Esophagus squamous epithelium (tissue), 5 donors: ENCODE measurements at places on chromosomes 1 and 21. TPM values are rescaled to one million over a fixed set of nuclear protein-coding genes. Genes with fewer than 3 reads are reported as not detected.

Gene OVAAL
- not detected for total RNA-seq

Gene LCE2C
- not detected for total RNA-seq

Gene KIF14
- total RNA-seq = 1.9 TPM

Gene LAMC2
- total RNA-seq = 15.7 TPM

Gene MRPS15
- 49.1 TPM for total RNA-seq

Gene NR1I3
- not detected for total RNA-seq

DNA sequence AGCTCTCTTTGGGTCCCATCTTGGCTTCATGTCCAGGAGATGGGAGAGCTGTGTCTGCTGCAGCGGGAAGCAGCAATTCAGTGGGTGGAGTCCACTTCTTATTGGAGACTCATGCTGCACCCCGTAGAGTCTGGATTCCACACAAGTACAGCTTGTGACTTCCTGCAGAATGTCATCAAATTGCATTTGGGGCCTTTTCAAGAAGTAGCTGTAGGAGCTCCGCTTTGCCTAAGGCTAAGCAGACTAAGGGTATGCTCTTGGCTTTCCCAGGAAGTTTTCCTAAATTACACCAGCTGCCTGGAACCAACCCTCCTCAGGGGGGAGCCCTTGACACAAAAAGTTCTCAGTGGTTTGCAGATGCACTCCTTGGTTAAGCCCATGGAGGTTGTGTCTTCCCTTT is 5.7 kb upstream of the MOB3C start:
- no peak overlapping the region for H3K27ac ChIP-seq
- no peak for DNase-seq
- no peak overlapping the region for H3K4me3 ChIP-seq
- no peaks in the 10 kb centered on the region for H3K36me3 ChIP-seq
- H3K4me1 ChIP-seq = peaks cover 1% of the 10 kb centered on the region
- no peaks in the 10 kb centered on the region for H3K27me3 ChIP-seq

GRCh38 chr1:247614625-247615024 is 9.2 kb downstream of the OR2G3 start:
- no peak overlapping the region for H3K27ac ChIP-seq
- DNase-seq = no peak
- no peaks in the 10 kb centered on the region for H3K27me3 ChIP-seq

- no peaks in the 10 kb centered on the region for H3K4me1 ChIP-seq
- no peaks in the 10 kb centered on the region for H3K27me3 ChIP-seq
- no peak overlapping the region for H3K4me3 ChIP-seq
- no peak overlapping the region for H3K27ac ChIP-seq
- DNase-seq = no peak
- H3K36me3 ChIP-seq = no peaks in the 10 kb centered on the region
These were observed 492.4 kb upstream of the NFIA start for GRCh38 chr1:60589916-60590315.

- peak overlapping the region; percentile 66 for H3K4me3 ChIP-seq
- H3K27me3 ChIP-seq = no peaks in the 10 kb centered on the region
- H3K27ac ChIP-seq = peak overlapping the region; percentile 91
These were observed 3.6 kb downstream of the SKI start for GRCh38 chr1:2231532-2232254.

GRCh38 chr1:34292472-34292871 is 115.8 kb downstream of the C1orf94 start:
- H3K27ac ChIP-seq = no peak overlapping the region
- no peak for DNase-seq
- H3K36me3 ChIP-seq = no peaks in the 10 kb centered on the region
- no peaks in the 10 kb centered on the region for H3K4me1 ChIP-seq
- no peak overlapping the region for H3K4me3 ChIP-seq

- H3K4me1 ChIP-seq = no peaks in the 10 kb centered on the region
- DNase-seq = no peak
- H3K27ac ChIP-seq = no peak overlapping the region
- no peaks in the 10 kb centered on the region for H3K36me3 ChIP-seq
These were observed 3.7 kb downstream of the HSD11B1 start for GRCh38 chr1:209708297-209708696.

GRCh38 chr1:239128541-239128940 is 257.8 kb upstream of the CHRM3 start:
- H3K27ac ChIP-seq = no peak overlapping the region
- no peaks in the 10 kb centered on the region for H3K27me3 ChIP-seq
- H3K4me1 ChIP-seq = no peaks in the 10 kb centered on the region
- H3K4me3 ChIP-seq = no peak overlapping the region
- no peaks in the 10 kb centered on the region for H3K36me3 ChIP-seq

- no peak for DNase-seq
- H3K27me3 ChIP-seq = no peaks in the 10 kb centered on the region
- no peak overlapping the region for H3K4me3 ChIP-seq
- no peak overlapping the region for H3K27ac ChIP-seq
- H3K4me1 ChIP-seq = peaks cover 4% of the 10 kb centered on the region
These were observed 14.0 kb downstream of the PRDM15 start for GRCh38 chr21:41865002-41865777.

- no peaks in the 10 kb centered on the region for H3K27me3 ChIP-seq
- H3K4me3 ChIP-seq = no peak overlapping the region
These were observed 32.8 kb upstream of the KCNJ15 start for GRCh38 chr21:38223893-38224540.

GRCh38 chr1:165416876-165417275 is 28.1 kb downstream of the RXRG start:
- H3K27ac ChIP-seq = no peak overlapping the region
- no peak for DNase-seq
- H3K4me1 ChIP-seq = no peaks in the 10 kb centered on the region
- H3K36me3 ChIP-seq = no peaks in the 10 kb centered on the region

DNA sequence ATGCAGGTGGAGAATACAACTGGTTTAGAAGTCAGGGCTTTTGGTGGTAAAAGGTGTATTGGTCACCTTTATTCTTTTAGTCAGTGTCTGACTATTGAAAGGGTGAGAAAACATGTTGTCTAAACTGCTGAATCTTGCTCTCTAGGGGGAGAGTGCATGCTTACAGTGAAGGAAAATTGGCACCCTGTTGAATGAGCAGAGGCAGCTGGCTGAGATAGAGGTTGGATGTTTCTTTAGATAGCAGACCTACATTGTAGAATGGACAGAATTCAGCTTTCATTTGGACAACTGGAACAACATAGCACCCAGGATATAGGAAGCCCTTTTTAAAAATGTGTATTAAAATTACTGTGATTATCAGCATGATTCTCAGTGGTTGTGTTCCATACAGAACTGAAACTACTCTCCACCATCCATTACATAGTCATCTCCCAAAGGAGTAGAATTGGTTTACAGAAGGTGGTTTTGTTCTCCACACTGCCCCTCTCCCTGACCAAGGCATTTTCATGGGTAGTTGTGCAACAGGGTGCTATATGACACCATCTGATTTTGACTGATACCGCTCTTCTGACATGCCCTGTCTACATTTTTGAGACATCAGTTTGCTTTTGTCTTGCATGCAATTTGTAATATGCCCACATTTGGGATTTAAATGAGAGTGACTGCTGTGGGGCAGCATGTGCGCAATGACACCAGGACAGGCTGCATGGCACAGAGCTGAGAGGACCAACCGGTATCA is 16.2 kb downstream of the RHOU start:
- H3K4me3 ChIP-seq = no peak overlapping the region
- H3K27me3 ChIP-seq = no peaks in the 10 kb centered on the region
- no peak overlapping the region for H3K27ac ChIP-seq
- DNase-seq = no peak

DNA sequence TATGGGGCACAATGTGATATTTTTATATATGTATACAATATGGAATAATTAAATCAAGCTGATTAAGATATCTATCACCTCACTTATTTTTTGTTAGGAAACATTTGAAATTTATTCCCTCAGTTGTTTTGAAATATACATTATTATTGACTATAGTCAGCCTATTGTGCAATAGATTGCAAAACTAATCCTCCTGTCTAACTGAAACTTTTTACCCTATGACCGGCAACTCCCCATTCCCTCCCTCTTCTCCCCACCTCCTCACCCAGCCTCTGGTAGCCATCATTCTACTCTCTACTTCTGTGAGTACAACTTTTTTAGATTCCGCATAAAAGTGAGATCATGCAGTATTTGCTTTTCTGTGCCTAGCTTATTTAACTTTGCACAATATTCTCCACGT is 117.7 kb upstream of the SGIP1 start:
- H3K27me3 ChIP-seq = no peaks in the 10 kb centered on the region
- no peaks in the 10 kb centered on the region for H3K36me3 ChIP-seq
- H3K4me3 ChIP-seq = no peak overlapping the region
- no peak for DNase-seq

DNA sequence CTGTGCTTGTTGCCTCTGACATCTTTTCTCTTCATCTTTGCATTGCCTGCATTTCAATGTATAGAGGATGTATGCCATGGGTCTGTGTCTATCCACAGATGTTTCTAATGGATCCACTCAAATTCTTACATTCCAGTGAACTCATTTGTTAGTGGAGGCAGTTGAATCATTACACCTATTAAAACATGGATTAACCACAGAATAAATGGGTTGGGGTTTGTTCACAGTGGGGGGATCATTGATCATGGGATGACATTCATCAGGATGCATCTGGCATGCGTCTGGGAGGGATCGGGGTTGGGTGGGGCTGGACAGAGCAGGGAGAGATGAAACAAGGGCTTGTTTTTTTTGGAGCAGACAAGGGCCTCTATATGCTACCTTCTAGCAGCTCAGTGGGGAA is 182.5 kb downstream of the RHOU start:
- H3K4me1 ChIP-seq = no peaks in the 10 kb centered on the region
- no peaks in the 10 kb centered on the region for H3K36me3 ChIP-seq
- no peak overlapping the region for H3K27ac ChIP-seq
- no peaks in the 10 kb centered on the region for H3K27me3 ChIP-seq

DNA sequence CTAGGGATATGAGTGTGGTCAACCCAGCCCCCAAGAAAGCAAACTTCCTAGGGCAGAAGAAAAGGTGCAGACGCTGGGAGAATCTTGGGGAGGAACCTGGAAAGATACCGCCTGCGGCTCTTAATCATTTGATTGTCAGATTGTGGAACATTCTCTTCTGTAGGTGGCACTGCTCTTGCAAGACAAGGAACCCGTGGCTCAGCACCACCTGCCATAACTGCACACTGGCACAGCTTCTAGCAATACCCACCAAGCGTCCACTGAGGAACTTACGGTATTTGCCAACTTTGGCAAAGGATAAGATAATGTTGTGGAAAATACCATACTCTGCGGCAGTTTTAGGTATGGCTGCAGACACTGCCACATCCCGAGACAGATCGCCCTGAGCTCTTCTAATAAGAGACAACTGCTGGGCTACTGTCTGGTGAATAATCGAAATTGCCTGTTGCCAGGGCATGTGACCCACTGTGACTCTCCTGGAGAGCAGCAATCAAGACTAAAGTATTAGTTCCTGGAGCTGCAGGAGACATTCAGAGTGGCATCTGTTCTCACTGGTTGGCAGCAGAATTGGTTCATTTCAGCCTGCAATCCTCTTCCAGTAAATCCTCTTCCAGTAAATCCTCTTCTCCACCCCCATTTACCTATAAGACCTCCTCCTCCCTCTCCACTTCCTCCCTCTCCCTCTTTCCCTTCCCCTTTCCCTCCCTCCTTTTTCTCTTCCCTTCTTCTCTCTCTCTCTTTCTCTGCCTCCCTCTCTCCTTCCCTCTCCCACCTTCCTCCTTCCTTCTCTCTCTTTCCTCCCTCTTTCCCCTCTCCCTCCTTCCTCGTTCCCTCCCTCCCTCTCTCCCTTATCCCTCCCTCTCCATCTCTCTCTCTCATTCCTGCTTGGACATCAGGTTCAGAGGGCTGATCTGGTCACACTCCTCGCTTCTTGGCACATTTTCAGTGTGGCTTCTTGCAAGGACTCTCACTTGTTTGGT is 49.7 kb upstream of the B3GALT5 start:
- no peak overlapping the region for H3K4me3 ChIP-seq
- no peaks in the 10 kb centered on the region for H3K36me3 ChIP-seq
- no peak overlapping the region for H3K27ac ChIP-seq
- no peaks in the 10 kb centered on the region for H3K4me1 ChIP-seq
- DNase-seq = no peak

GRCh38 chr1:61081686-61082310 is 563 bp upstream of the NFIA start:
- peak overlapping the region; percentile 80 for H3K4me3 ChIP-seq
- H3K27me3 ChIP-seq = no peaks in the 10 kb centered on the region
- H3K4me1 ChIP-seq = peaks cover 27% of the 10 kb centered on the region

GRCh38 chr21:18155508-18156193 is 89.0 kb upstream of the CHODL start:
- no peaks in the 10 kb centered on the region for H3K27me3 ChIP-seq
- H3K4me3 ChIP-seq = no peak overlapping the region
- H3K27ac ChIP-seq = no peak overlapping the region
- H3K4me1 ChIP-seq = no peaks in the 10 kb centered on the region

DNA sequence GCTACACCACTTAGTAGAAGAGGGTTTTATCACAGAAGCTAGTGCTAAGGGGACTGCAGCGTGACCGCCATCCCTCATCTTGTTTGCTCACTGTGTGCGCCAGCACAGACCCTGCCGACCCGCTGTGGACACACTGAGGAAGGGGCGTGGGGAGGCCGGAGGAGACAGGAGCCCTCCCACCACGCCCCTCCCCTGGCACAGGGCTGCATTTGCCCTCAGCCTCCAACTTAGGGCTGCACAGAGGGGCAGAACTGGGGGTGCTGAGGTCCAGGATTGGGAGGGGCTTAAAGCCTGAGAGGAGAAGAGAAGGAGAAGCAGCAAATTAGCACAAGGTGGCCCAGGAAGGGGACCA is 37.2 kb downstream of the RRP1 start:
- H3K27ac ChIP-seq = peak overlapping the region; percentile 15
- peaks cover 22% of the 10 kb centered on the region for H3K27me3 ChIP-seq
- H3K4me3 ChIP-seq = no peak overlapping the region
- no peaks in the 10 kb centered on the region for H3K4me1 ChIP-seq
- H3K36me3 ChIP-seq = no peaks in the 10 kb centered on the region

DNA sequence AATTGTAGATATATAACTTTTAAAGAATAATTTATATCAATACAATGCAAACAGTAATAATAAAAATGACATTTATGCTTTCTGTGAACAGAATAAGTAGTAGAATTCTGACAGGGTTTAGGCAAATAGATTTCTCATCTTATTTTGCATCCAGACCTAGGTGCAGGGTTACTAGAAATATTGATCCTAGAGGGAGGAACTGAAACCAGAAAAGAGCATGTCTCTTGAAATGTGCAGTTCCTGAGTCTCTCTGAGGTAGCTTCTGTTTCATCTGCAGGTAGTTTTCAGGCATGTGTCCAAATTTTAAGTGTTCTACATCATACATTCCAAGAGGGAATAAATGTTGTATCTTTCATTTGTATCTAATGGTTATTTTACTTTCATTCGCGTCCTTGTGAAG is 631.9 kb upstream of the ADGRL4 start:
- H3K4me3 ChIP-seq = no peak overlapping the region
- H3K36me3 ChIP-seq = no peaks in the 10 kb centered on the region
- no peak for DNase-seq
- H3K27me3 ChIP-seq = no peaks in the 10 kb centered on the region
- H3K4me1 ChIP-seq = no peaks in the 10 kb centered on the region
- no peak overlapping the region for H3K27ac ChIP-seq

DNA sequence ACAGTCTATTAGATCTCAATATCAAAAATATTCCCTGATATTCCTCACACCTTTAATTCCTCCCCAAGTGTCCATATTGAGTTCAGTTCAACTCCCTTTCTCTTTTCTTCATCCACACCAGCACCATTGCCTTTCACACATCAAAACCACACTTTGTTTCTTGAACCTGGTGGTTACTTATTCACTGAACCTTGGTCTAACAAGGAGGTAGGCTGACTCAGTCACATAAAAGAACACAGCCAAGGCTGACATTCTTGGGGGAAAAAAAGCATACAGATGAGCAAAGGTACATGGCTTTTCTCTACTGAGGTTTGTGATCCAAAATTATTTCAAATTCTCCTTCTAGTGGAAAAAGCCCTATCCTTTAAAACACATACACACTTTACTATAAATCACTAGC is 131.7 kb upstream of the USH2A start:
- no peak overlapping the region for H3K4me3 ChIP-seq
- H3K27ac ChIP-seq = no peak overlapping the region
- no peaks in the 10 kb centered on the region for H3K36me3 ChIP-seq
- no peaks in the 10 kb centered on the region for H3K27me3 ChIP-seq
- H3K4me1 ChIP-seq = no peaks in the 10 kb centered on the region
